ENCODE measurements at places on chromosomes 4 and X.

- no peak for DNase-seq
Measured at GRCh38 chr4:168551211-168551610, 54.4 kb downstream of the PALLD start.

- DNase-seq = no peak
Measured at GRCh38 chr4:25703731-25704388, 48.2 kb downstream of the SLC34A2 start.

- DNase-seq = no peak
Measured at GRCh38 chr4:21815651-21816377, 132.8 kb downstream of the KCNIP4 start.

- DNase-seq = no peak
Measured at GRCh38 chrX:45735571-45735970, 534.9 kb upstream of the DIPK2B start.

- DNase-seq = no peak
Measured at GRCh38 chr4:20723463-20723862, 23.2 kb downstream of the PACRGL start.

DNA sequence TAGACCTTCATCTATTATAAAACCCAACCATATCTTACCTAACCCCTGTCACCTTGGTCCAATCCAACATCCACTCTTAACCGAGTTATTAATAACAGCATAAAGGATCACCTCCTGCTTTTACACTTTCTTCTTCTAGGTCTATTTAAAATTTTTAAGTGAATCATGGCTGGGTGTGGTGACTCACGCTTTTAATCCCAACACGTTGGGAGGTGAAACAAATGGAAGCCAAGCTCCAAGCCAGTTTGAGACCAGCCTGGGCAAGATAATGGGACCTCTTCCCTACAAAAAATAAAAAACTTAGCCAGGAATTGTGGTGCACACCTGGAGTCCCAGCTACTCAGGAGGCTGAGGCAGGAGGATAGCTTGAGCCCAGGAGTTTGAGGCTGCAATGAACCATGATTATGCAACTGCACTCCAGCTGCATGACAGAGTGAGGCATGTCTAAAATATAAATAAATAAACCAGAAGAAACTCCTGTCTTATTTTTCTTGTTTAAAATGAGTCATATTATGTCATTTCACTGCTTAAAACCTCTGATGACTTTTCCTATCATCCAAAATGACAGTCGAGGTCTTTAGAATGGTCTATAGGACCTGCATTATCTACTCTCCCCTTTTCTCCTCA is 188.4 kb downstream of the GASK1B start:
- DNase-seq = no peak

DNA sequence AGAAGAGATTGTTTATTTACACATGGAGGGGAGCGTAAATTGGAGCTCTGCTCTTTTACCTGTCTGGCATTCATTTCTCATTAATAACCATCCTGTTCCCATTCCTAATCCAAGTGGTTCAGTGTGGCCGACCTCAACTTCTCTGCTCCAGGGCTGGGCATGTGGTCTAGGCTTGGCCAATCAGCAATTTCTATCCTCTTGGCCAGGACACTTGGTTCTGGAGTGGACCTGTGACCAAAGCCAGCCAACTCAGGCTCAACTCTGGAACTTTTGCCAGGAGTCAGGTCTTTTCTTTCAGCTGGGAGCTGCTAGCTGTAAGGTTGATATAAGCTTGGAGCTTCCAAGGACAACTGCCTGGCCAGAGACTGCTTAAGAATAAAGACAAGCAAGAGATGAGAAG is 15.6 kb upstream of the RASL11B start:
- DNase-seq = no peak

DNA sequence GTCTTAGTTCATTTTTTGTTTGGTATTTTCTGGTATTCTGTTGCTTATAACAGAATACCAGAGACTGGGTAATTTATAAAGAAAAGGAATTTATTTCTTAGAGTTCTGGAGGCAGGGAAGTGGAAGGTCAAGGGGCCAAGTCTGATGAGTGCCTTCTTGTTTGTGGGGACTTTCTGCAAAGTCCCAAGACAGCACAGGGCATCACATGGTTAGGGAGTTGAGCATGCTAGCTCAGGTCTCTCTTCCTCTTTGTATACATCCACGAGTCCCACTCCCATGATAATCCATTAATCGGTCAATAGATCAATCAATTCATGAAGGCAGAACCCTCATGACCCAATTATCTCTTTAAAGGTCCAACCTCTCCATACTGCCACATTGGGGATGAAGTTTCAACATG is 31.1 kb downstream of the IL13RA1 start:
- no peak for DNase-seq

- no peak for DNase-seq
Measured at GRCh38 chrX:118807151-118808017, 16.2 kb upstream of the ZCCHC12 start.

GRCh38 chrX:31154946-31155345 is 83.1 kb upstream of the FTHL17 start:
- DNase-seq = no peak

Data from mesothelial cell of epicardium (in vitro differentiated cells).